ENCODE measurements at places on chromosomes 12 and 14.

DNA sequence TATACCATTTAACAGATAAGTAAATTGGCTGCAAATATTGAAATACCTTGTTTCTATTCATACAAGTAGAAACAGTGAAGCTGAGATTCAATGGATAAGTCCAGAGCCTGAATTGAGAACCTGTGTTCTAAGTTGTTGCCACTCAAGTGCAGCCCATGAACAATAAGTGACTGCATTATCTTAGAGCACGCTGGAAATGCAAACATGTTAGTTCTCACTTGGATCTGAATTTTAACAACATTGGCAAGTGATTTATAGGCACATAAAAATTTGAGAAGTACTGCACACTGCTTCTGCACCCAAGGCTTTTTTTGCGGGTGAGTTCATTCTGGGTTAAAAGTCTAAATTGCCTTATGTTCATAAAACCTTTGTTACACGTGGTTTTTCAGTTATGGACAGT is 484.3 kb downstream of the NAV3 start:
- DNase-seq: no peak

DNA sequence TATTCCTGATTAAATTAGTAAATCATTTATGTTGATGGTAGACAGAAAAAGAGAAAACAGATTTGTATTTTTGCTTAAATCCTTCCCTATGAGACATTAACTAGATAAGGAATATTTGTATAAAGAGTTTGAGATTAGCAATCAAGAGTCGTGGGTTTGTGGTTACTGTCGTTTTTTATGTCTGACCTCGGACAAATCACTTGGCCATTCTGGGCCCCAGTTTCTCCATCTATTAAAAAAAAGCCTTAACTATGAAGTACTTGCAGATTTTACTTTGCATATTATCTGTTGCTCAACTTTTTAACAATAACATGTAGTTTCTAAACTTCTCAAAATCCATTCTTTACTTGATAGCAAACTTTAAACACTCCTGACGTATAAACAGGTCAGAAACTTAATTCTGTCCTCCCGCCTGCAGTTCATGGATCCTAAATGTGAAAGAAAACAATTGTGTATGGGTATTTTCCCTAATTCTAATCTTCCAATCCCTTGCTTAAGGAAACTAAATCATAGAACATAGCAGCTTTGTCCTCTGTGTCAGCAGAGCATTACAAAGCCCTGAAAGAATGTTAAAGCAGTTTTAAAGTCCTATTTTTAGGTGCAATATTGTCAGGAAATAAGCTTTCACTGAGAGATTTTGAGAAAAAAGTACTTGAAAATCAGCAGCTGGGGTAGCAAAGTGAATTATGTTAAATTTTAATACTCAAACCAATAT is 118.2 kb downstream of the GPR135 start:
- no peak for DNase-seq

DNA sequence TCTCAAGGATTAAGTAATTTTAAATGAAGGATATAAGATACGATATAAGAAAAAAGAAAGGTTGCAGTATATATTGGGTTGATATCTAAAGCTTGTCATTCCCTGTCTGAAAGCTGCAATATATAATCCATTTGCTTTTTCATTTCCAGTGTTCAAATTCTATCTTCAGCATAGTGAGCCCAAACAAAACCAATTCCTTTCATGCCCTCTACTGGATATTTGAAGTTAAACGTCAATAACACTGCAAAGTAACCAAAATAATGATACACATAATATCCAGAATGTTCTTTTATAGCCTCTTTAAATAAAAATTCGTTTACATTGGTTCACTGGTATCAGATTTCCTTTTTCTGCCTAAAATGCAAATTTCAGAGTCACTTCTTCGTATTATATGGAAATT is 64.5 kb upstream of the DAAM1 start:
- DNase-seq: no peak

DNA sequence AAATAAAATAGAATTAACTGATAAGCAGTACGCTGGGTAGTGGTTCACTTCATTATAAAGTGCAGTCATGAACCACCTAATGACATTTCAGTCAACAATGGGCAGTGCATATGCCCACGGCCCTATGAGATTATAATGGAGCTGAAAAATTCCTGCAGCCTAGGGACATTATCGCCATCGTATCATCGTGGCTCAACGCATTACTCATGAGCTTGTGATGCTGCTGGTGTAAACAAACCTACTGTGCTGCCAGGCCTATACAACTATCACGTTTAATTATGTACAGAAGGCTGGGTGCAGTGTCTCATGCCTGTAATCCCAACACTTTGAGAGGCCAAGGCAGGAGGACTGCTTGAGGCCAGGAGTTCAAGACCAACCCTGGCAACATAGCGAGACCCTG is 62.3 kb upstream of the TMEM263 start:
- DNase-seq: no peak

DNA sequence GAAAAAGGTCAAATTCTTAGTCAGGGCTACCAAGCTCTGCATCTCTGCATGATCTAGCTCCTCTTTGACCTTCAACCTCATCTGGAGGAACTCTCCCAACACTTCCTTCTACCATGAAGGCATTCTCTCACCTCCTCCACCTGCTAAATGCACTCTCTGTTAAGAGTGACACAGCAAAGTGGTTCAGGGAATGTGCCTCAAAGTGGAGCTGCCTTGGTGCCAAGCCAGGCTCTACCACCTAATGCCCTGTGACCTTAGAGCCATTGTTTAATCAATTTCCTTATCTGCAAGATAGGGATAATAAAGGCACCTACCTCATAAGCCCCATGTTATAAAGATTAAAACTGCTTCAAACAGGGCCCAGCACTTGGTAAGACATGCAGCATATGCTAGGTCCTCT is 236.7 kb downstream of the ANO2 start:
- DNase-seq: no peak

- DNase-seq: no peak
These were observed 72.7 kb downstream of the CHGA start for GRCh38 chr14:92995620-92996019.

DNA sequence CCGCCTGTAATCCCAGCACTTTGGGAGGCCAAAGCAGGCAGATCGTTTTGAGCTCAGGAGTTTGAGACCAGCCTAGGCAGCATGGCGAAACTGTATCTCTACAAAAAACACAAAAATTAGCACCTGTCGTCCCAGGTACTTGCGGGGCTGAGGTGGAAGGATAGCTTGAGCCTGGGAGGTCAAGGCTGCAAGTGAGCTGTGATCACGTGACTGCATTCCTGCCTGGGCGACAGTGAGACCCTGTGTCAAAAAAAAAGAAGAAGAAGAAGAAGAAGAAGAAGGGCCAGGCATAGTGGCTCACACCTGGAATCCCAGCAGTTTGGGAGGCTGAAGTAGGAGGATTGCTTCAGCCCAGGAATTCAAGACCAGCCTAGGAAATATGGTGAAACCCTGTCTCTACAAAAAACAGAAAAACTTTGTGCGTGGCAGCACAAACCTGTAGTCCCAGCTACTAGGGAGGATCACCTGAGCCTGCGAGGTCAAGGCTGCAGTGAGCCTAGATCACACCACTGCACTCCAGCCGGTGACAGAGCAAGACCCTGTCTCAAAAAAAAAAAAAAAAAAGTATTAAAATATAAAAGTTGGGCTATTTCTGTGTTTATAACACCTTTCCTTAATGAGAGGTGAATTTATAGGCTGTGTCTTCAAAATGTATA is 15.5 kb downstream of the RXYLT1 start:
- no peak for DNase-seq

DNA sequence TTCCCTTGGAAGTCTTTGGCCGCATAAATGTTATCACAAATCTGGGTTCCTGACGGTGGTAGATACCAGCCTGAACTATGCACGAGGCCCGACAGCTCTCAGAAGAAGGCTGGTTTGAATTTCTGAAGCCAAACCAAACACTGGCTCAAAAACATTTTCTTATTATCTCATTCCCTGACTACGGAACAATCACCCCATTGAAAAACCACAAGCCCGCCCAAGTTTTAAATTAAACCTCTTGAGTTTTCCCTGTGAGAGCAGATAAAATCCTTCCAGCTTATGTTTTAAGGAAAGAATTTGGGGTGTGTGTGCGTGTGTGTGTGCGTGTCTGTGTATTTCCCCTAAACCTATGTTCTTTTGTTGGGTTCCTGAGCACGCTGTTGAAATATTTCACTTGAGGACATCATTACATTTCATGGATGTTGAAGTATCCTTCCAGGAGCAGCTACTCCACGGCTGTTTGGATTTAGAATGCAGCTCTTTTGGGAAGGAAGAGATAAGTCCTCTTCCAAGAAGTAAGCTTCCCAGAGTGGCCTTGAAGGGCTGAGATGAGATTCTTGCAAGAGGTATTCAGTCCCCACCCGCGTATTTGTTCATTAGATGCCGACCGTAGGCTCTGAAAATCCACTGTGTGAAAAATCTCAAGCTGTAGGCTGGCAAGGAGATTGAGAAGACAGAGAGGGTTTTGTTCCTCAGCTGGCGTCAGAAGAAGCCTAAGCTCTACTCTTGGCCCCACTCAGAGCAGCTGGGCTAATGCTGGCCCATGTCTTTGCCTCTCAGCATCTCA is 131.0 kb upstream of the NCOR2 start:
- DNase-seq: no peak

GRCh38 chr12:31962076-31962475 is 2.9 kb downstream of the RESF1 start:
- no peak for DNase-seq

DNA sequence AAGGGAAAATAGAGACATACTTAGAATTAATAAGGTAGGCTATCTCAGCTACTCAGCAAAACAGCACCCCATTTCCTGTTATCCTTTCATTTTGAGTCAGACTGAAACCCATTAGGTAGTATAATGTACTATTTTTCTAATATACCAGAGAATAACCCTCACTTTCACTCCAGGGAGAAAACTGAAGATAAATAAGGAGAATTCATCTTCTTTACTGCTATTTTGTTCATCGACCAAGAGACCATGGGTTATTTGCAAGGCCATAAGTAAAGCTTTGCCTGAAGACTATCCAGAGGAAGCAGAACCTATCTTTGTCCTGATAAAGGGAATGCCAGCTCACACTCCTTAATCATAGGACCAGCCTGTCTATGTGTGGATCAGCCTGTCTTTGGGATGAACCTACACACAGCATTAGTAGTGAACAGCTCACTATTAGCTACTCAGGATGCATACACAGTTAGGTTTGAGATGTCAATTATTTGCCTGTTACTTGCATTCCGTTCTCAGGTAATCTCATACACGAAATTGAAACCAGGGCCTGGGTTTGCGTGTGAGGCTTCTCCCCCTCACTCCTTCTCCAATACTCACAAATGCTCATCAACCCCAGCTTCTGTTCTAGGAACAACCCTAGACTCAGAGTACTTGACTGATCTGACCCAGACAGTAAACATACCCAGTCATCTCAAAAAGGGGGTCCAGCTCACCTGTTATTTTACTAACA is 124.4 kb downstream of the DAD1 start:
- DNase-seq: no peak

DNA sequence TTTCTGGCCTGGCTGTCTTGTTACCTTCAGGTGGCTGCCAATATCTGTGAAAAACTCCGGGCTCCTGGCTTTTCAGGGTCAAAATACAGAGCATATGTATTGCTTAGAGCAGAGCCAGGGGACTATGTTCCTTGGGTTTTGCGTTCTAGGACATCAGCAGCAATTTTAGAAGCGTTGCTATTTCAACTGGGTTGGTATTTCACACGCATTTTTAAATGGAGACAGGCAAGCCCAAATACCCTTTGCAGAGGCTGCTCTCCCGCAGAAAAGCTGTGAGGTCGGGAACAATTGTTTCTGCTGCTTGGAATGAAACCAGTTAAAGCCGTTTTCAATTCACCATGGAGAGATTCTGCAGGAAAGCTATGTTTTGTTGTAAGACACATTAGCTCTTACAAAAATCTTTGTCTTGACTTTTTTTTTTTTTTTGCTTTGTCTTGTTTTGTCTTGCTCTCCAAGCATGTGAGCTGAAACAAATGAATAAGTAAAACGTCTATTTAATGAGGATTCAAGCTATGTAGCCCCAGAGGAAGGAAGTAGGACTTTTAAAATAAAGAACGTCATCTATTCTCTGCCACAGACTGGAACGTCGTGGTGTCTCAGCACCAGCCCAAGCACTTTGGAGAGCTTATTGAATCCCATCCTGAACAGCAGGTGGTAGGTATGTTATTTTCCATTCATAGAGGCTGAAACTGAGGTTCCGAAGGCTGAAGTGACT is 181.0 kb upstream of the TBX3 start:
- DNase-seq: no peak

DNA sequence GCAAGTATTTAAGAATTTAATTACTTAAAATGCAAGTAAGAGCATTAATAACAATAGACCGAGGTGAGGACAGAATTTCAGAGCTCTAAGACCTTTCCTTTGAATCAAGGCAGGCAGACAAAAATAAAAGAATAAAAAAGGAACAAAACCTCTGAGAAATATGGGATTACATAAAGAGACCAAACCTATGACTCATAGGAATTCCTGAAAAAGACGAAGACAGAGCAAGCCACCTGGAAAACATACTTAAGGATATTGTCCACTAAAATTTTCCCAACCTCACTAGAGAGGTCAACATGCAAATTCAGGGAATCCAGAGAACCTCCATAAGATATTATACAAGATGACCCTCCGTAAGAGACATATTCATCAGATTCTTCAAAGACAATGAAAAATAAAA is 325.1 kb downstream of the AEBP2 start:
- no peak for DNase-seq

GRCh38 chr12:6873094-6874014 is at the start of gene SPSB2:
SPSB2 (minus strand) TSS chr12:6873303; CDS start chr12:6872901, 402 bp downstream.
- peak; percentile 96 for DNase-seq

DNA sequence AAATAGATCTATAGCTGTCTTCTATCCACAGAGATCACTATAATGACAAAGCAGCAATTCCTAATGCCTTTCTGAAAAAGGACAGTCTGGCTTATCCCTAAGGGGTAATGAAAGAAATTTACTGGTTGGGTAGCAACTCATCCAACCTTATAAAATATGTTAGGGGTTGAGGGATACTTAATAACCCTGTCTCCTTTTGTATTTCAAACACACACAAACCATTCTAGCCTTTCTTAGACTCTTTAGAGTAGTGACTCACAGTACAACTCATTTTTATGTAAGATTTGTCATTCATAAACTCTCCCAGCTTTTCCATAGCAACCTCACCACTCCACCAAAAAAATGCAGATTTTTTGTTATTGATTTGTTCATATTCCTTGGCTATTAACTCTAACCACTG is 167.9 kb downstream of the FSCB start:
- DNase-seq: no peak

DNA sequence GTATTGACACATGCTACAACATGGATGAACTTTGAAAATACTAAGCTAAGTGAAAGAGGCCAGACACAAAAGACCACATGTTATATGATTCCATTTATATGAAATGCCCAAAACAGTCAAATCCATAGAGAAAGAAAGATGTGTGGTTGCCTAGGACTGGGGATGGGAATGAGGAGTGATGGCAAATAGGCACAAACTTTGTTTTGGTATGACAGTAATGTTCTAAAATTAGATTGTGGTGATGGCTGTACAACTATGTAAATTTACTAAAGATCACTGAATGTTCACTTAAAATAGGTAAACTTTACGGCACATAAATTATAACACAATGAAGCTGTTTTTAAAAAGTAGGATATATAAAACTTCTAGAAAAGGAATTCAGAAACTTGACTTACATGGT is 41.7 kb downstream of the PPP1R13B start:
- no peak for DNase-seq

GRCh38 chr14:101349108-101349507 is 212.2 kb upstream of the DIO3 start:
- DNase-seq: no peak

GRCh38 chr12:51686727-51687126 is 95.7 kb downstream of the SCN8A start:
- no peak for DNase-seq

- no peak for DNase-seq
These were observed 13.9 kb upstream of the ATP2A2 start for GRCh38 chr12:110266980-110267620.

GRCh38 chr12:106001105-106001836 is 137.5 kb downstream of the NUAK1 start:
- no peak for DNase-seq

Data from stimulated activated CD4-positive, alpha-beta T cell treated with anti-CD3 and anti-CD28 coated beads, Interleukin-12 subunit alpha, Interleukin-12 subunit beta, amount 100 ng/mL, for 48 hours (primary cell).